ENCODE measurements at places on chromosomes 12 and 14.
A peak's percentile ranks its signal among the peaks of the same experiment; 100 is the strongest.

DNA sequence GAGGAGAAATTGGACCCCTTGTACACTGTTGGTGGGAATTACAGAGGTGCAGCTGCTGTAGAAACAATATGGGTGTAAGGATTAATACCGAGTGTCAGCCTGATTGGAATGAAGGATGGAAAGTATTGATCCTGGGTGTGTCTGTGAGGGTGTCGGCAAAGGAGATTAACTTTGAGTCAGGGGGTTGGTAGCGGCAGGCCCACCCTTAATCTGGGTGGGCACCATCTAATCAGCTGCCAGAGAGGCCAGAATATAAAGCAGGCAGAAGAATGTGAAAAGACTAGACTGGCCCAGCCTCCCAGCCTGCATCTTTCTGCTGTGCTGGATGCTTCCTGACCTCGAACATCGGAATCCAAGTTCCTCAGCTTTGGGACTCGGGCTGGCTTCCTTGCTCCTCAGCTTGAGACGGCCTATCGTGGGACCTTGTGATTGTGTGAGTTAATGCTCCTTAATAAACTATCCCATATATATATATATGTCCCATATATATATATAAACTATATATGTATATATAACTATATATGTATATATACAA lies 38.4 kb upstream of the PPP2R5C start:
- no peak overlapping the region for H3K4me3 ChIP-seq
- peaks cover 2% of the 10 kb centered on the region for H3K27me3 ChIP-seq
- H3K36me3 ChIP-seq = no peaks in the 10 kb centered on the region
- no peak overlapping the region for H3K27ac ChIP-seq

GRCh38 chr14:81633496-81633895 lies 99.8 kb upstream of the SEL1L start:
- no peaks in the 10 kb centered on the region for H3K27me3 ChIP-seq
- no peak overlapping the region for H3K27ac ChIP-seq
- no peak for DNase-seq
- no peaks in the 10 kb centered on the region for H3K4me1 ChIP-seq
- no peak overlapping the region for H3K4me3 ChIP-seq

- H3K27ac ChIP-seq = no peak overlapping the region
- H3K36me3 ChIP-seq = no peaks in the 10 kb centered on the region
- H3K27me3 ChIP-seq = no peaks in the 10 kb centered on the region
- no peak overlapping the region for H3K4me3 ChIP-seq
- H3K4me1 ChIP-seq = peaks cover 14% of the 10 kb centered on the region
- DNase-seq = peak; percentile 11
These were observed 3.6 kb upstream of the FOS start for GRCh38 chr14:75274899-75275569.

GRCh38 chr12:7154901-7155470 lies 24.8 kb downstream of the CLSTN3 start:
- H3K27ac ChIP-seq = no peak overlapping the region
- DNase-seq = no peak
- H3K4me3 ChIP-seq = no peak overlapping the region
- H3K27me3 ChIP-seq = no peaks in the 10 kb centered on the region

DNA sequence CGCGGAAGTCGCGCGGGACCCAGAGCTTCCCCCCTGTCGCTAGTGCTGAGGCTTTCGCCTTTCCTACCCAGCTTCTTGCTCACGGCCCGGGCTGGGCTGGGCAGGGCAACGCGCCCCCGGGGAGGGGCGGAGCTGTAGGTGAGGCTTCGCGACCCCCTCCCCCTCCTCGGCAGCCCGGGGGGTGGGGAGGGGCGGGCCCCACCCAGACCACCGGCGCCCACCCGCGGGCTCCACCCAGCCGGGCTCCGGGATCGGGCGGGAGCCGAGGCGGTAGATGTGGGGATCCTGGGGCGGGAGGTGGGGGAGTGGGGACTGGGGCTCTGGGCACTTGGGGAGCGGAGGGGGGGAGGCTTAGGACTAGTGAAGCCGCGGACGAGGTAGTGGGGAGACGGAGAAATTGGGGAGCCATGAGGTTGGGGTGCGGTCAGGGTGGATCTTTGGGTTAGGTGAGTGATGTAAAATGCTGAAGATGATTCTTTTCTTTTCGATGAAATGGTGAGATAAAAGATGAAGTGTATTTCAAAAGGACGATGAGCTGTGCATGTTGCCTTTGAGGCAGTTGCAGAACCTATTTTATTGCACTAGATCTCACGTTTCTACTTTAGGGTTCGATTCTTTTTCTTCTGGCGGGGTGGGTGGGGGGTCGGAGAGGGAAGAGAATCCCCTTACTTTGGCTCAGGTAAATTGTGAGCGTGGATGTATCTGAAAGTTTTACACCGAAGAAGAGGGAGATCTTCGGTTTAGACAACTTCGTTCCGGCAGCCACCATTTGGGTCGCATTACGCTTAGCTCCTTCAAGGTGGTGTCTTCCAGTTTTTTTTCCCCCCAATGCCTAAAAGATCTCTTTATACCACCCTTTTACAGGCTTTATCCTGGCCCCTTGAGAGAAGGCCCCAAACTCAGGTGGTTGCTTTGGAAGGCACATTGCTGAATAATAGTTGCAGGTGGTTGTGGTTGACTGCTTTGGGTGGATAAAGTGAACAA lies 619 bp downstream of the ERC1 start:
- no peaks in the 10 kb centered on the region for H3K36me3 ChIP-seq
- DNase-seq = no peak
- H3K27me3 ChIP-seq = no peaks in the 10 kb centered on the region

GRCh38 chr14:61517911-61518384 lies 177.4 kb upstream of the HIF1A start:
- H3K27me3 ChIP-seq = no peaks in the 10 kb centered on the region
- no peaks in the 10 kb centered on the region for H3K36me3 ChIP-seq
- DNase-seq = no peak
